ENCODE measurements at places on chromosomes 3 and 15.

- no peak for DNase-seq
Measured at GRCh38 chr15:80247320-80247719, 4.7 kb downstream of the CTXND1 start.

- no peak for DNase-seq
Measured at GRCh38 chr3:58408906-58409305, 24.7 kb downstream of the PDHB start.

DNA sequence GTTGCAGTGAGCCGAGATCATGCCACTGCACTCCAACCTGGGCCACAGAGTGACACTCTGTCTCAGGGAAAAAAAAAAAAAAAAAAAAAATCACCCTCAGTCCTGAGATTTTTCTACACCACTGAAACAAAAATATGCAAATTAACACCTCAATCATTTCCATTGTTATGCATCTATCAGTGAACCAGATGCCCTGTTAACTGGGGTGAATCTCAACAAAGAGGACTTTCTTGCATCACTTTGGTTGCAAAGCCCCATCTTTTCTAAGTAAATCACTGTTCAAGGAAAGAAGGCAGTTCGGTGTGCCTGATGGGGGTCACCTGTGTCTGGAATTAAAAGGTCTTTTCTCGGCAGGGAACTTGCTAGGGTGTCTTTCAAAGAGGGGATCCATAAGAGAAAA lies 421.6 kb downstream of the EPHB1 start:
- no peak for DNase-seq

- no peak for DNase-seq
Measured at GRCh38 chr3:52896151-52896550, 1.2 kb downstream of the STIMATE start.

DNA sequence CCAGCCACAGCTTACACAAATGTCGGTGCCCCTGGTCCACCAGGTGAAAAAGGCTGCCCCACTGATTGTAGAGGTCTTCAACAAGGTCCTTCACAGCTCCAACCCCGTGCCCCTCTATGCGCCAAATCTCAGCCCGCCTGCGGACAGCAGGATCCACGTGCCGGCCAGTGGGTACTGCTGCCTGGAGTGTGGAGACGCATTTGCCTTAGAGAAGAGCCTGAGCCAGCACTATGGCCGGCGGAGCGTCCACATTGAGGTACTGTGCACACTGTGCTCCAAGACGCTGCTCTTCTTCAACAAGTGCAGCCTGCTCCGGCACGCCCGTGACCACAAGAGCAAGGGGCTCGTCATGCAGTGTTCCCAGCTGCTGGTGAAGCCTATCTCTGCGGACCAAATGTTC lies 32.9 kb upstream of the ALPK3 start:
- no peak for DNase-seq

- DNase-seq = no peak
Measured at GRCh38 chr3:23712656-23713559, 92.8 kb upstream of the UBE2E1 start.

DNA sequence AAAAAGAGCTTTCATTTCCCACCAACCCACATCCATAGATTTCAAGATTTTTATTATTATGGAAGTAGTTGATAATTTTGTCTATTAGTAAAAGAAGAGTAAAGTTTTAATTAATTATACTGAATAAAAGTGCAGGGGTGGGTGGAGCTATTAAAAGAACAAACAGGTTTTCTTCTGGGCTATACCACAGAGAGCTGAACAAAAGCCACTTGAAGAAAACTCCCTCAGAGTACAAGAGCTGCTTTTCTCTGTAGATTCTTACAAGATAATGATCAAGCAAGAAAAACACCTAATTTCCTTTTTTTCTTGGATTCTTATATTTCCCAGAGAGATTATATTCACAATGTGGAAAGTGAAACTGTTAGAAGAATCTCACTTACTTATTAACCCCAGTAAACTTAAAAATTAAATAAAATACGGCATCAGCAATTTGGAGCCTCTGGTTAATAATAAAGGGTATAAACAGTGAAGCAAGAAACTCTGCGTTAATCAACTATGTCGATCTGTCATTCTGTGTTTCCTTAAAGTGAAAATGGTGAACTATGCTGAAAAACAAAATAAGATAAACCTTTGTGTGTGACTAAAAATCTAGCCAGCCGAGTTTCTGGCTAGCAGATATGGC lies 84.9 kb downstream of the THBS1 start:
- no peak for DNase-seq

- DNase-seq = no peak
Measured at GRCh38 chr3:64814351-64814750, 126.6 kb upstream of the ADAMTS9 start.

- DNase-seq = no peak
Measured at GRCh38 chr3:128222796-128223385, 69.6 kb downstream of the EEFSEC start.

- no peak for DNase-seq
Measured at GRCh38 chr3:151562891-151563290, 102.0 kb upstream of the IGSF10 start.

- DNase-seq = no peak
Measured at GRCh38 chr15:95590533-95591044, 739.9 kb upstream of the NR2F2 start.

- DNase-seq = no peak
Measured at GRCh38 chr15:88803241-88803919, at the start of gene ACAN. Gene ACAN, plus strand, starts transcription at chr15:88803436. Its CDS starts 32,771 bp downstream, at chr15:88836207.

DNA sequence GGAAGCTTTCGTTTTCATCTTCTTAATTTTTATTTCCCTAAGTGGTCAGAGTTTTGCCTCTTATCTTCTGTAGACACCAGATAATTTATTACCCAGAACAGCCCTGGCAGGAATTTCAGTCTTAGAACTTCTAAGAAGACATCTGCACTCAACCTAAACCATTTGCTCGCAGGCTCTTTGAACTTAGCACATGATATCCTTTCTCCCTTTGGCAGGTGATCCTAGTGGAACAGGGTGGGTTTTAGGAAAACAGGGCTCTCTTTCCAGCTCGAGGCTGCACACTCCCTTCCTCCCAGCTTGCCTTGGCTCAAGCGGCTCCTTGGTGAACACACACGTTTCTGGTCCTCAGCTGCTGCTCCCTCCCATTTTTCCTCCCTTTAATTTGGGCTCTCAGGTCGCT lies 116.5 kb downstream of the THSD4 start:
- no peak for DNase-seq

DNA sequence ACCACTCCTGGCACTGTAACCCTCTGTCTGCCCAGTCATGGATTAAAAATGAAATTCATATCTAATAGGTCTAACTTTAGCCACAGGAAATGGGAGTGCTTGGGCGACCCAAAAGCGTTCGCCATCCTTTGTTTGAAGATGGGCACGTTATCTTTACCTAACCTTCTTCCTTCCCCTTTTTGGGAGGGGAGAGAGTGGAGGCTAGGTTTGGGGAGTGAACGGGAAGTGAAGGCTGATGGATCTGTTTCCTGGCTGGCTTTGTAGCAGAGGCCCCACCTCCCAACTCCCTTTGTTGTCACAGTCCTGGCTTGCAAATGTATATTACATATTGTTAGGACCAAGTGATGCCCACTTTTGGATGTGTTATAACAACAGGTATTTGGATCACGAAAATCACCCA lies 98.1 kb upstream of the ARHGEF3 start:
- DNase-seq = no peak

DNA sequence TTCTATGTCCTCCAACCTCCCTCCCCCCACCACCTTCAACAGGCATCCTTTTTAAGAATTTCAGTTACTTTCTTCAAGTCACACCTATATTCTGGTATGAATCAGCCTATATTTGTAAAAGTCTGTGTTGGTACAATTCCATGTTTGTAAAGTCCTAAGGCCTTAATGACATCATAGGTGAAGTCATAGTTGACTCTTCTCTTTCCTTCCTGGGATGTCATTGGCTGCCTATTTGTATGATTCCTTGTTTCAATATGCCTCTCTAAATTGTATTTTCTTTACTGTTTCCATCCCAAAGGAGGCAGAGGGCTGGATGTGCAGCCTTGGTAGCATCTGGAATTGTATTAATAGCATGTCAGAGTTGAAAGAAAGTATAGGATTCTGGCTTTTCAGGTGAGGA lies 56.5 kb downstream of the ADAMTSL3 start:
- DNase-seq = no peak

- DNase-seq = no peak
Measured at GRCh38 chr3:77039606-77040171, at the start of gene ROBO2. Gene ROBO2, plus strand, starts transcription at chr3:77040099. Its CDS starts 687 bp downstream, at chr3:77040786.

- no peak for DNase-seq
Measured at GRCh38 chr3:74801924-74802323, 187.5 kb upstream of the CNTN3 start.

GRCh38 chr3:108381529-108382140 lies 85.3 kb downstream of the HHLA2 start:
- DNase-seq = no peak

GRCh38 chr3:44890852-44891251 lies 16.4 kb downstream of the TGM4 start:
- DNase-seq = no peak

DNA sequence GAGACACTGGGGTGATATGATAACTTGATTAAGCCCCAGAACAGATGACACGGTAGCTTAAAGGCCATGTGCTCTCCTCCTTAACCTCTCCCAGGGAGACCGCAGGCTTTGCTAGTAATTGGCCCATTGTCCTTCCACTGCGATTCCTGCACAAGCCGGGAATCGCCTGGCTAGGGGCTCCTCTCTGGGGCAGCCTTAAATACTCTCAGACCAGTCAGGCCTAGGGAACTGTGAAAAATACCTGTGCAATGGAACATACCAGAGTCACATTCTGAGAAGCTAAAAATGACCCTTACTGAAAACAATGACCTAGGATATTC lies 56.3 kb downstream of the CPN2 start:
- DNase-seq = no peak

DNA sequence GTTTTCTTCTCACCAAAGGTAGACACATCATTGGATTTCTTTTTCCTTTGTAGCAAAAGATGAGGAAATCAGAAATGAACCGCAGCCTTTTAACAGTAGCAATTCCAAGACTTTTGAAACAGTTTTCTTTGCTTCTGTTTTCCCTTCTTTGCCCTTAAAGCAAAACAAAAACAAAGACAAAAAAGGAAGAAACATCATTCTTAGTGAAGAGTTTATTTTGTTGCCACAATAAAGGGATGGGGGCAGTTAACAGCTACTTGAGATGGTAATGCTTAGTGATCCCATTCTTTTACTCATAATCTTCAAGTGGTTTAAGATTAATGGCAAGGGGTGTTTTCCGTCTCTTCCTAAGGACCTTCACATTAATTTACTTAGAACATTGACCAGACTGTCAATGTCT lies 218.8 kb downstream of the MEIS2 start:
- DNase-seq = no peak

DNA sequence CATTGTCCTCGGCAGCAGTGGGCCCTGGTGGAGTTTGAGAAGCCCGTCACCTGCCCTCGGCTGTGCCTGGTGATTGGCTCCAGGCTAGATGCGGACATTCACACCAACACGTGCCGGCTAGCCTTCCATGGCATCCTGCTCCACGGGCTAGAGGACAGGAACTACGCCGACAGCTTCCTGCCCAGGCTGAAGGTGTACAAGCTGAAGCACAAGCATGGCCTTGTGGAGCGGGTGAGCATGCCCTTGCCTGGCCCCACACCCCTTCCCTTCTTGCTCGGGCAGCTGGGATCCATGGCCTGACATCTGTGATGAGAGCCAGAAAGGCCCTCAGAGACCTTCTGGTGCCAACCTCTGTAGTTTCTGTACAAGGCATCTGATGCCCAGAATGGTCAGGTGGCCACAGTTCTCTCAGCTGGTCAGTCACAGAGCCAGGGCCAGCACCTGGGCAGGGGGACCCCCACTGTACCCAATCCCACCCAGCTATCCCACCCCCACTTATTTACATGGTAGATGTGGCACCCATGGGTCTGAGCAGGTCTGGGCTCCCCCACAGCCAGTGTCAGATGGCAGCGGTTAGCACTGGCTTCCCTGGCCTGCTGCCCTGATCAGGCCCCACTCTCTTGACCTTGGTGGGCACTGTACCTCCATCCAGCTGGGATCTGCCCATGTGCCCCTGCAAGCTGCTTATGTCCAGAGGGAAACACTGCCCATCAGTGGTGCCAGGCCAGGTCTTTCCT lies 124.9 kb downstream of the DNAJB8 start:
- DNase-seq = no peak

GRCh38 chr3:170553788-170554757 lies 31.8 kb downstream of the SLC7A14 start:
- no peak for DNase-seq

DNA sequence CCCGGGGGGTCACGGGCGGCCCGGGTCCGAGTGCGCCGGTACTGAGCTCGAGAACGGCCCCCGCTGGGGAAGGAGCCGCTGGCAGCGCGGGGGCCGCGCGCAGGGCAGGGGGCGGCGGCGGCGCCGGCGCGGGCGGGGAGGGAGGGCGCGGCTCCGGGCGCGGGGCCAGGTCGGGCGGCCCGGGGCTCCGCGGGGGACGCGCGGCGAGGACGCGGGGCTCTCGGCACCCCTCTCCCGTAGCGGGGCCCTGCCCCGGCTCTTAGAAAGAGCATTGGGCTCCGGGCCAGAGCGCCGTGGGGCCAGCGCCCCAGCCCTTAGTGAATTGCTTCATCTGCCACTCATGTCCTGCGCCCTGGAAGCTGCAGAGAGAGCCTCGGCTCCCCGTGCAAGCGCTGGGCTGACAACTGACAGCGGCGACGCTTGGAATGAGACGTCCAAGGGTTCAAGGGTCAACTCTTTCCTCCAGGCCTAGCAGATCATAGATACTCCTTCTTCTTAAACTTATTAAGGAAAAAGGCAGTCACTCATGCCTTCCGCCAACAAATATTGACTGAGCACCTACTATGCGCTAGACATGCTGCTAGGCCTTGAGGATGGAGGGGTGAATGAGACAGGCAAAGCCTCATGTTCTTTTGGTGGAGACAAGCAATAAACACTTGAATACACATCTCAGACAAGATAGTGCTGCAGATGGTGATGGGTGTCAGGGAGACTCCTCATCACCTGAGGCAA lies 140.8 kb downstream of the SMAD6 start:
- DNase-seq = no peak

- no peak for DNase-seq
Measured at GRCh38 chr3:56355570-56356185, 112.6 kb downstream of the ERC2 start.

- no peak for DNase-seq
Measured at GRCh38 chr15:61871926-61872522, 188.2 kb downstream of the VPS13C start.

DNA sequence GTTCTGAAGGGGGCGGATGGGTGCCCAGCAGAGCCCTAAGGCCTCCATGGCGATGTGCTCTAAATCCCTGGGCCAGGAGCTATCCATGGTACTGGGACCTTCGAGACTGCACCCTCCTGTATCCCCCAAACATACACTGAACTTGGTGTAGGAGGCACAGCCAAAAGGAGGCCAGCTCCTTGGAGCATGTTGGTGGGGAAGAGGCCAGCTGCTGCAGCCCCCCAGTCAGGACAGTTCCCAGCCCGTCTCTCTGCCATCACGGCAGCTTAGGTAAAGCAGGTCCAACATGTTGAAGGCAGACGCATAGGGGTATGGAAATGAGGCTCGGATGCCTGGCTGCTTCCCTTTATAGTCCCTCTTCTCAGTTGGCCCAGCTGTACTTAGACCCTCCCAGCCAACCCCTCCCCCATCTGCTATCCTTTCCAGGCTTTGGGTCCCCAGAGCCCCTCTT lies 1.8 kb downstream of the CAMKV start:
- no peak for DNase-seq

Measured in stimulated activated CD4-positive, alpha-beta T cell treated with anti-CD3 and anti-CD28 coated beads, TNF-alpha, amount 100 ng/mL, for 24 hours (primary cell).